GM04503 (cell line): ENCODE measurements at places on chromosomes 7 and 10.

- no peak for DNase-seq
Measured at GRCh38 chr10:44292390-44293002, 92.4 kb downstream of the CXCL12 start.

GRCh38 chr7:50684011-50684712, 98.5 kb downstream of the GRB10 start:
- no peak for DNase-seq

GRCh38 chr10:24552346-24553016, 171.2 kb downstream of the ARHGAP21 start:
- DNase-seq: no peak

DNA sequence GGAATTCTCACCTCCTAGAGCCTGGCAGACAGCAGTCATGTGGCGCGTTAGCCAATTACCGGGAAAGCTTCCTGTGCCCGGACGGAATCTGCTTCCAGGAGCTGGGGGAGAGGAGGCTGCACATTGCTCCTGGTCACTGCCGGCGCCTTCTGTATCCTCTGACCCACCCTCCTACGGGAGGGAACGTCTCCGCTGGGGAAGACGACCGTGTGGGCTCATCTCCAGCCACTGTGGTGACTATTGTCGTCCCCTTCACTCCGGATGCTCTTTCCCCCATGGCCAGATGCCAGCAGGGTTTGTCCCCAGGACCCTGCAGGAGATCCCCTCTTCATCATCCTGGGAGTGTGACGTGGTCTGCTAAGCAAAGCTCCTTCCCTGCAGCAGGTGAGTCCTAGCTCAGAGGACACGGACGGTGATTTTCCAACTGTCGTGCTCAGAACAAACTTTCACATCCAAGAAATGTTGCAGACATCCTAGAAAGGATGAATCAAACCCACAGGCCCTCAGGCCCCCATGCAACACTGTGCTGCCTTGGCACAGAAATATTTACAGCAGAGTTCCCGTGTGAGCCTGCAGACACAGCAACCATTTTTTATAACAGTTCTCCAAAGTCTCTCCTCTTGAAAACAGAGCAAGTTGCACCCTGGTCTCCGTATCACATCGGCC, 29.6 kb upstream of the FAM20C start:
- no peak for DNase-seq

DNA sequence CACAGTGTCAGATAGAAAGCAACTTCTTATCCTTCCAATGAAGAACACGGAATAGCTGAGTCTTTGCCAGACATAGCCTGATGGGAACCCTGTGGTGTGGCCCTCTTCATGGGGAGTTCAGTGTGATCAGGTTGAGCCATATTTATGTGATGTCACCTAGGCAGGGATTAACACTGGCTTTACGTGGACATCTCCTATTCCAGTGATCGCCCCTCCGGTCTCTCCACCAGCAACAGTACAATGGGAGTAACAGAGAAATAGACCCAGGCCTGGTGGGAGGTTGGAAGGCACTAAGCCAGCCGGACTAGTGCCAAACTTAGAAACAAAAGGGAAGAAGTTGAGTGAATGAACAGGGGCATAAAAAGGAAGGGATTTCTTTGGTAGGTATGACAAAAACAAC, 358.1 kb downstream of the PRPF18 start:
- DNase-seq: no peak

DNA sequence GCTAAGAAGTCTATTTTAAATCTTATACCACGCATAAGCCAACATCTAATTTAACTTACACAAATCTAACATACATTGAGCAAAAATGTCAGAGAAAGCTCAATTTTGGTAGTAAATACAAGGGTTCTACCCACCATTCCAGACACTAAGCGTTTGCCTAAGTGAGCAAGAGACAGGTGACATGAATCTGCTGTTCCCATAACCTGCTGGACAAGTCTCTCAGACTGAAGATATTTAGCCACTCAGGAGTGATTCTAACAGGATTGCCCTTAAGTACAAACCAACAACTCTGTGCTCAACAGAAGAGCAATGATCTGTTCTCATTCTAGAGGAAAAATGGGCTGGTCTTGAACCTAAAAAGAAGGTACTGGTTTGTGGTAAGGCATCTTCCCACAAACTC, 18.8 kb downstream of the EZH2 start:
- DNase-seq: no peak

- no peak for DNase-seq
Measured at GRCh38 chr7:36796850-36797536, 72.7 kb upstream of the AOAH start.

DNA sequence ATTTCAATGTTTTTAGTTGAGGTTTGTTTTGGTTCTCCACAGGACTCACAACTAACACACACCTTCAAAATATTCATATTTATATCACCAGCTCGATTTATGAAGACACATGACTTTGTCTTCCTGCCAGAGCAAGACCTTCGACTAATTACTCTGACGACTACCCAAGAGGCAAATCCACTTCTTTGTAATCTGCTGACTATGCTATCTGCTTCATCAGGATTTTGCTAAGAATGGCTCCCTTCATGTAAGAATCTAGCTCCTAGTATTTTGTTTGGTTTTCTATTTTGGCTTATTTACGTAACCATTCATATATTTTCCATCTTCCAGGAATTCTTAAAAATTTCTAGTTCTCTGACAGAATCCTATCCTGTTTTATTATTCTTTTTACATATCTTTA, 93.0 kb downstream of the BRAF start:
- no peak for DNase-seq

GRCh38 chr10:3616880-3617279, 168.1 kb downstream of the KLF6 start:
- DNase-seq: no peak

GRCh38 chr7:157627646-157628045, 290.8 kb downstream of the DNAJB6 start:
- DNase-seq: no peak

- DNase-seq: no peak
Measured at GRCh38 chr7:133112976-133113375, 31.1 kb upstream of the CHCHD3 start.

DNA sequence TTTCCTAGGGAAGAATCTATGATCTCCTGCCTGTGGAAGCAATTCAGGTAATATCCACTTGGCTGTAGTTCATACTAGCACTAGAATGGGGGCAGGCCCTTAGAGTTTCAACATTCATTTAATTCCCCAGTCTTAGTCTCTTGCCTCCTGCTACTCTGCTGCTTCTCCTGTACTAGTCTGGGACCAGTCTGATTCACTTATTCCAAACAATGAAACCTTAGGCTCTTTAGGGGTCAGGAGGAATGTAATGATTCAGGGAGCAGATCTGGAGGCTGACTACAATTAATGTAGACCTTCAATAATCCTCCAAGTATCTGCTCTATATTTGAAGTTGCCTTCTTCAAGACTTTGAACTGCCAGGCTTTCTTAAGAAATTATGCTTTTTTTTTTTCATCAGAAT, 101.8 kb downstream of the GNAT3 start:
- DNase-seq: peak; percentile 9

GRCh38 chr7:37488163-37488764, 39.6 kb upstream of the ELMO1 start:
- DNase-seq: no peak

- no peak for DNase-seq
Measured at GRCh38 chr10:98610301-98610700, 163.6 kb upstream of the HPS1 start.

DNA sequence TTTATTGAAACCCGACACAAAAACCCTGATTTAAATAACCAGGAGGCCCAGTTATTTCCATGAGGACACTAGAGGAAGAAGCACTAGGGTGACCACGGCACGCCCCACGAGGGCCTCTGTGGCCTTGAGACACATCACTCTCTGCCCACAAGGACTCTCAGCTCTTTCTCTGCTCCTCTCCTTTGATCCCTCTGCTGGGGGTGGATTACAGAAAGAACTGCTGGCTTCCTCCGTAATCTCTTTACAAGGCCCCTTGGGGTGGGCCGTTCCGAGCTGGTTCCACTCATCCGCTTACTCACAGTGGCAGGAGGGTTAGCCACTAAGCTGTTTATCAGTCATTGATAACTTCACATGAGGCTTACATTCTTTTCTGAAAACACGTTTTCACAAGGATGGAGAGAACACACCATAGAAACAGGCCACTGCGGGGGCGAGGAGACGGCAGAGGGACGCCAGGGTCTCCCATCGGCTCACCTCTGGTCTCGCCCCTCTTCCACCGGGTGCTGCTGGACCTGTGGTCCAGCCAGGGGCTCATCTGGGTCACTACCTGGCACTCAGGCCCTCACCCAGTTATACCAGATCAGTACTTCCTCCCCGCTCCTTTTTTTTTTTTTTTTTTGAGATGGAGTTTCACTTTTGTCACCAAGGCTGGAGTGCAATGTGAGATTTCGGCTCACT, 17.6 kb upstream of the PFKFB3 start:
- DNase-seq: no peak

DNA sequence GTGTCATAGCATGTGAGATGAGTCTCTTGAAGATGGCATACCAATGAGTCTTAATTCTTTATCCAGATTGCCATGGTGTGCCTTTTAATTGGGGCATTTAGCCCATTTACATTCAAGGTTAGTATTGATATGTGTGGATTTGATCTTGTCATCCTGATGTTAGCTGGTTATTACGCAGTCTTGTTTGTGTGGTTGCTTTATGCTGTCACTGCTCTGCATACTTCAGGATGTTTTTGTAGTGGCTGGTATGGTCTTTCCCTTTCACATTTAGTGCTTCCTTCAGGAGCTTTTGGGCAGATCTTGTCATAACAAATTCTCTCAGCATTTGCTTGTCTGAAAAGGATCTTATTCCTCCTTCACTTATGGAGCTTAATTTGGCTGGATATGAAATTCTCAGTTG, 16.5 kb downstream of the FAM25A start:
- DNase-seq: no peak

- DNase-seq: no peak
Measured at GRCh38 chr10:31760674-31761081, 168.0 kb downstream of the ARHGAP12 start.

GRCh38 chr10:17113889-17114540, 15.6 kb downstream of the CUBN start:
- no peak for DNase-seq

- no peak for DNase-seq
Measured at GRCh38 chr7:42263971-42264370, 27.0 kb upstream of the GLI3 start.

GRCh38 chr7:67484244-67484751, 487.7 kb downstream of the TYW1 start:
- peak; percentile 9 for DNase-seq

DNA sequence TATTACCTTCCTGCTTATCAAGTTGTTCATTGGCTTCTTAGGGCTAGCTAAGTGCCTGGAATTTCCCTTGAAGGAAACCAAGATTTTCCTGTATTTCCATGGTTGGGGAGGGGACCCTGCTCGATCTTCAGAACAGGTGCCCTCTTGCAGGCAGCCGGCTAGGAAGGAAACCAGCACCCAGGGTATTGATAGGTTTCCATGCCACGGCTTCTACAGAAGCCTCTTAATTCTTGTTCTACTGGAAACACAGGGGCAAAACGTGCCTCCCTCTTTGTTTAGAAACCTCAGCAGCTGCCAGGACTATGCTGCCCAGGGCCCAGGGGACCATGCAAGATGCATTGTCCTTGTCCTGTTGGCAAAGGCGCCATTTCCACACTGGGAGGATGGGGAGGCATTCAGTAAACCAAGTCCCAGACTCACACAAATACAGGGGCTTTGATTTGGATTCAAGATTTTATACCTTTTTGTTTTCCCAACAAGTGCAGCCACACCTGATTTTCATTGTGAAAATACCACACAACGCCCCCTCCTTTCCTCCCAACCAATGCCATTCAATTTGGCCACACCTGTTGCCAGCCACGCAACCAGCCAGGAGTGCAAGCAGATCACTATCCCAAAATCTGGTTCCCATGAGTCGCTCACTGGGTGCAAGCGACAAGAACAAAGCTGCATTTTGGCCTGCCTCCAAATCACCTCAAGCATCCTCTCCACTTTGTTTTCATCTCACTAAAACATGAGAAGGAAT, 29.6 kb downstream of the C10orf71 start:
- DNase-seq: no peak

DNA sequence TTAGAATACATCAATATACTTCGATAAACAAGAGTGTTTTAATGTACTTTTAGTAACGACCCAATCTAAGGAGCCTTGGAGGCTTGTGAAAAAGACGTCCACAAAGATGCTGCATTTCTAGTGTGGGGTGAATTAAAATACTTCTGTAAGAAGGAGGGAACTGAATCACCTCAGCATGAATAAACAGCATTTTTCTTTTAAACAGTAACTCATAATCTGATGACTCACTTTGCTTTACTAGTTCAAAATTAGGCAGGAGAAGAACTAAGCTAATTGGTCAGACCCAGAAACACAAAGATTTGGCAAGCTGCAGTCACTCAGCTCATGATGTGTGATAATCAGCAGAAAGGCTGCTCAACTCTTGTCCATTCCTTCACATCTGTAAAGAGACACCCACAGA, 24.2 kb downstream of the NCOA4 start:
- DNase-seq: peak; percentile 64
